Activated CD8-positive, alpha-beta memory T cell treated with anti-CD3 and anti-CD28 coated beads for 1 hour (primary cell): ENCODE measurements at places on chromosomes 12 and 14.

DNA sequence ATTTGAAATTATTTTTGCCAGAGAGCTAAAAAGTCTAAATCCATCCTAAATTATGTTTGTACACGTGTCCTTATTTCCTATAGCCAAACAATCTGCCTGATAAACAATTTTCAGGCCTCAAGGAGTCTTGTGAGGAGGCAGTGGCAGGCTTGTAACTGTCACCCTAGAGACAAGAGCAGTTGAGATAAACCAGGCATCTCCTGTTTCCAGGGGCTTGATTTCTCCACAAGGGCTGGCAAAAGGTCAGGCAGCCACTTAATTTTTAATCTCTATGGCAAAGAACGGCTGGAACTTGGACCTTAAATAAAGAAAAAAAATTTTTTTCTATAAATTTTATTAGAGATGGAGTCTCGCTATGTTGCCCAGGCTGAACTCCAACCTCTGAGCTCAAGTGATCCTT lies 15.5 kb downstream of the PKP2 start:
- no peak for DNase-seq

DNA sequence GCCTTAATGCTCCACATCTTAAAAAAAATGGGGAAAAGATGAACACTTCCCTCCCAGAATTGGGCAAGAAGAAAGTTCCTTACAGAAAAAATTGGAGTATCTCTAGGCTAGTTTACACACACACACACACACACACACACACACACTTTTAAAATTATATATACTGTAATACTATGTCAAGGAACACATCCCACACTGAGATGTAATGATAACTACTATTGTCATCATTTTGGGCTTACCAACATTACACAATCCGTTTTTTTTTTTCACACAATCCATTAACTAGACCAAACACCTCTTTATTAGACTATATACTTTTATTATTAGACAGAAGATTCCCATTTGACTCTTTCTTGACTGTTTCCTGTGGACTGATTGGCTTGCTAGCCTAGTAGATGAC lies 2.5 kb downstream of the LTBR start:
- no peak for DNase-seq

DNA sequence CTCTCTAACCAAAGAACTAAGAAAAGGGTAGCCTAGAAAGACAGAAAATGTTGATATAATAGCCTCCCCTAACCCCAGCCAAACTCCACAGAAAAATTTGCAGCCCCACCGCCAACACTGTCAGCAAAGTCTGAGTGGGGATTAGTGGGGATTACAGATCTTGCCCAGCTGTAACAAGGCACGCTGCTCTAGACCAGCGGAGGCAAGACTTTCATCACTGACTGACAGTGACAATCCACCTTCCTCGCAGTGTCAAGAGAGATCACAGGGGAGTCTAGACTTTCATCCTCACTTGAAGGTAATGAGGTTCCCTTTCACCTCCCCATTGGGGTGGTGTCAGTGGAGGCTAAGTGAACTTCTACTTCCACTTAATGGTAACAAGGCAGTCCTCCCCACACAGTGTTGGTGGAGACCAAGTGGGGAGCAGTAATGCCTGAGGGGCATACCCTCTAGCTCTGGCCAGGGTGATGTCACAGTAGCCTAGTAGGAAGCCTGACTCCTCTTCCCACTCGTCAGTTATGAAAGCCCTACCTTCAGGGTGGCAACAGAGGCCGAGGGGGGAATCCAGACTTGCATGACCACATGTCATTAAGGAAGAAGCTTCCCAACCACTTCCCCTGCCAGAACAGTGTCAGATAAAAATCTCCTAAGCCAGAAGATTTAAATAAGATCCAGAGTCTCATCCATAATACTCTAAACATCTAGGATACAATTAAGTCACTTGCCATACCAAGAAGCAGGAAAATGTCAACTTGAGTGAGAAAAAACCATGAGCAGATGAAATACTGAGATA lies 91.7 kb upstream of the RASSF8 start:
- no peak for DNase-seq

DNA sequence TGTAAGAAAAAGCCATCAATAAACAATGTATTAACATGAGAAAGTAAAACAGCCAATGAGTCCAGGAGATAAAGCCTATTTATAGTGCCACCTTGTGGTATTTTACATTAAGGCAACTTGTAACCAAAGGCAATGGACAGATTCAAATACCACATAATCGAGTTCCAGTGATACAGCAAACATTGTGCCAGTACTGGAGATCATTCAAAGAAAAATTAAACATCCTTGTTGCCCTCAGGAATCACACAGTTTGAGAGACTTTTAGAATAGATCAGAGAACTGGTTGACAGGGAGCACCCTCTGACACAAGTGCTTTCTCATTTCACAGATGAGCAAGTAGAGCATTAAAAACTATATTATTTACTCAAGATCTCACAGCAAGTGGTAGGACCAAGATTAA lies 98.1 kb downstream of the DDHD1 start:
- DNase-seq: no peak

GRCh38 chr12:113174461-113175384 lies 10.6 kb downstream of the DDX54 start:
- peak; percentile 31 for DNase-seq

DNA sequence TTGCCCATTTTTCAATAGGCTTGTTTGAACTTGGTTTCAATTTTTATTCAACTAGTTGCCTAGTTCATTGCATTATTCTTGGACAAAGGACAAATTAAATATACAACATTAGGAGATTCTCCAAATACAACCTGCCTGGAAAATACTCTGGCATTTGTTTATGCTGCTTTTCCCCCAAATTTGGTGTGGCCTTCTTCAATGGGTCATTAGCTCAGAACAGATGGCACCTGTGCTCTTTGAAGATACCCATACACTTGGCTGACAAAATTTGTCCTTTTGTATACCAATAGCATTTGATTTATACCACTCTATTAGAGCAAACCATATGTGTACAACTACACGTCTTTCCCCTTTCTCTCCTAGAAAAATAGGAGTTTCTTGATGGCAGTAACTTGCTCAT lies 35.7 kb downstream of the WBP11 start:
- DNase-seq: no peak

DNA sequence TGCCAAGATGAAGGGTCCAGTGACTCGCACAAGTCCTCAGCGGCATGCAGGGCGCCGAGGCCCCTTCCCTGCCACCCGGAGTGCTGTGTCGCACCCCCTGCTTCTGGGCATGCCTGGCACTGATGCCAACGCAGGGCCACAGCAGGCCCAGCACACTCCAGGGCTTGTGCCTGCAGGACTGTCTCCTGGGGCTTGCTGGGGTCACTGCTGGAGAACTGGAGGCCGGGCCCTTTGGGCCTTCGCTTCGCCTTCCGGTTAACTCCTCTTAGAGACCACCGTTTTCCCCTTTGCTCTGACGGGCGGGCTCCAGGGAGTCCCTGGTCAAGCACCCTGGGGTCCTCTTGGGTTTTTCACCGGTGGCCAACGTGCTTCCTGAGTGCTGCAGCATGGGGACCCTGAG lies 79.6 kb downstream of the WDR20 start:
- no peak for DNase-seq

DNA sequence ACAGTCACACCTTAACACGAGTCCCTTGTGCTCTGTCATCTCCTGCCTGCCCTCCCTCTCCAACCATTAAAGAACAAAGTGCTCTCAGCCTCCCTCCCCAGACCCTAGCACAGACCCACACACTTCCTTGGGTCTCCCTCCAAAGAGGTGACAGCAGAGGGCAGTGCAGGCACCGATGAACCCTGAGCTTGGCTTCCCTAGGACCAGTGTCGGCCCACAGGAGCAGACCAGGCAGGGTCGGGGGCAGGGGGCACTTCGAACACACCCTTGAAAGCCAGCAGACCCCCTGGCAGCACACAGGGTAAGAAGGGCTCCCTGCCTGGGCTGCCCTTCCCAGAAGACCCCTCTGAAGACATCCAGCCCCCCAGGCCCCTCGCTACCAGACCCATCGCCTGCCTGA lies 7.0 kb downstream of the CDK2AP1 start:
- DNase-seq: no peak

- no peak for DNase-seq
These were observed 88.2 kb downstream of the CCDC91 start for GRCh38 chr12:28278499-28278898.

DNA sequence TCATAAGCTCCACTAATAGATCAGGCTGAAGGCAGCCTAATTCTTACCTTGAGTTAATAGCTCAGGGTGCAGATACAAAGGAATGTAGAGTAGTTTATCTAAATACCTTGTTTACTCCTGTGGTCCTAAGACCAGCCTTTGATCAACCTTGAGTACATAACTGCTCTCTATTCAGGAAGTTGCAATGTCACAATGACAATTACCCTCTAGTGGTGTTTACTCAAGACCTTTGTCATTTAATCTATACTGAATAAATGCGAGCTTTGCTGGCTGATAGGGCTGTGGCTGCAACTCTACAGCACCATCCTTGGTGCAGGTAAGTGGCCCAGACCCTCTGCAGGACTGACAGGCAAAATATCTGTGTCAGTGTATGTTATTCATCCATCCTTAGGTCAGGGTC lies 282.7 kb downstream of the ATXN7L3B start:
- DNase-seq: no peak

DNA sequence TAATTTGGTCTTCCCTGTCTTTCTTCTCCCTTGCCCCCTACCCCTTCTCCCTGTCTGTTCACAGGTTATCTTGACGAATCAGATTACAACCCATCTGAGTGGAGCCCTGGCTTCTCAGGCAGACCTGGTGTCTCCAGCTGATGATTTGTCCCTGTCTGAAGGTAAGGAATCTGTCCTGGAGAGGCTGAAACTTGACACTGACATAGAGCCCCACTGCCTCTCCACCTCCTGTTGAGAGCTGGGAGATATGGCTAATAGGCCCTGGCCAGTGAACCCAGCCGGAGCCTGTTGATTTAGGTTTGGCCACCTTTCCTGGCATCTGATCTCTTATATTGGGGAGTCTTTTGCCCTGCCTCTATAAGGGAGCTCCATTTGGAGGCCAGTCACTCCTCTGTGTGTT lies 472.2 kb downstream of the RAD51B start:
- DNase-seq: no peak

DNA sequence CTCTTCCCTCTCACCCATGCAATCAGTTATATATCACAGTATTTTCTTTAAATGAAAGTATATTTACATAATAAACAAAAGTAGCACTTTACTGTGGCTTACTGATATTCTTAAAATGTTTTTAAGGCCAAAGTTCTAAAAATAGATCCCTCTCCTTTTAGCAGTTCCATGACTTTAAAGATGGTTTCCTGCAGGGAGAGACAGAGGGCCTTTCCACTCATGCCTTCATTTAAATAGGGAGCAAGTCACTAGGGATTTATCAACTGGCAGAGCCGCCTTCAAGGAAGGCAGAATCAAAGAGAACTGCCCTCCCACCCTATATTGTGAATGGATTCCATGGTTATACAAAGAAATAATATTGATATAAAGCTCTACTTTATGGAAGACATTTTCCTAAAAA lies 55.5 kb downstream of the DUSP16 start:
- no peak for DNase-seq

GRCh38 chr12:94557746-94558295 lies 92.5 kb downstream of the TMCC3 start:
- DNase-seq: no peak
